ENCODE measurements at places on chromosomes 5 and 9. TPM values are rescaled to one million over a fixed set of nuclear protein-coding genes. Genes with fewer than 3 reads are reported as not detected.

Gene PCDHB13
- under 0.01 TPM for total RNA-seq

Gene C5
- total RNA-seq: 5.1 TPM

Gene CRHBP
- total RNA-seq: 3.5 TPM

Gene SYK
- total RNA-seq: not detected

Gene BRINP1
- under 0.01 TPM for total RNA-seq

Gene FOXD4L3
- total RNA-seq: not detected

Gene ERAP2
- 6.8 TPM for total RNA-seq

Gene SPATA6L
- total RNA-seq: 0.15 TPM

Gene FASTKD3
- total RNA-seq: 10.8 TPM

Gene MUSK
- total RNA-seq: 1.7 TPM

Gene PHF24
- under 0.01 TPM for total RNA-seq

Gene PRDM9
- total RNA-seq: not detected

Gene CDH9
- total RNA-seq: not detected

Gene ADAMTS16
- 0.17 TPM for total RNA-seq

Gene SPATA31C1
- total RNA-seq: not detected

Data from smooth muscle cell of trachea (primary cell).